H1 (cell line): ENCODE measurements at places on chromosomes 5 and 9. TPM values are rescaled to one million over a fixed set of nuclear protein-coding genes. Genes with fewer than 3 reads are reported as not detected.

The RHOBTB3 gene
- 8.2 and 11.5 TPM in 2 replicates for total RNA-seq

The ZCCHC7 gene
- total RNA-seq, result 27.5 and 28.5 TPM in 2 replicates

The GBGT1 gene
- total RNA-seq, result 9.7 and 10.0 TPM in 2 replicates

The PPP3R2 gene
- not detected in 2 replicates for total RNA-seq

DNA sequence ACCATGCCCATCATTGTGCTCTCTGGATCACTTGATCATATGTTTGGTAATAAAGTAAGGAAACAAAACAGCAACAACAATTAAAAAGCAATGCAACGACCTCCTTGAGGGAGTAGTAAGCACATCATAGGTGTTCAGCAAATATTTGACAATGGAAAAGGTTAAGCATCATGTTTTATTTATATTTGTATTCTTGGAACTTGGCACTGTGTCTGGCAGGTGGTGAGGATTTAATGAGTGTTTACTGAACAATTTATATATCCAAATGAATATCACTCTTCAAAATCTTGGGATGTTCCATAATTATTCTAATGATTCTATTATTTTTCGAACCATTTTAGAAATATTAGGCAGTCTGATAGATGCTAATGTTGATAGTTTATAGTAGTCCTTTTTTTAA, 6.2 kb downstream of the PIP5K1B start:
- DNase-seq, result no peak

GRCh38 chr9:106682420-106682819, 180.5 kb upstream of the ZNF462 start:
- no peak for DNase-seq

DNA sequence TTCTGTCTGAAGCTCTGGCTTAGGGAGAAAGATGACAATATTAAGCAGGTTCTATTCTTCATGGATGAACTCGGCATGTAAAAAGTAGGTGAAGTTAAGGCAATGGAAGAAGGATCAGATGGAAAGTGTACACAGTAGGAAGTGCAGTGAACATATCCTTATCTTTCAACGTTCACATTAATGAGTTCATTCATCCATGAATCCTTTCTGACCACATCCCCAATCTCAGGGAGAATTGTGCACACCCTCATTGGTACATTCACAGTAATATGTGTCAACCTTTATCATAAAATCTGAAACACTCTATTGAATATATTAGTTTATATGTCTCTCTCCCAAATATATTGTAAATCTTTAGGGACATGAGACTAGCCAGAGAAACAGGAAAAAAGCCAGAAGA, 5.5 kb downstream of the GIN1 start:
- no peak for DNase-seq

DNA sequence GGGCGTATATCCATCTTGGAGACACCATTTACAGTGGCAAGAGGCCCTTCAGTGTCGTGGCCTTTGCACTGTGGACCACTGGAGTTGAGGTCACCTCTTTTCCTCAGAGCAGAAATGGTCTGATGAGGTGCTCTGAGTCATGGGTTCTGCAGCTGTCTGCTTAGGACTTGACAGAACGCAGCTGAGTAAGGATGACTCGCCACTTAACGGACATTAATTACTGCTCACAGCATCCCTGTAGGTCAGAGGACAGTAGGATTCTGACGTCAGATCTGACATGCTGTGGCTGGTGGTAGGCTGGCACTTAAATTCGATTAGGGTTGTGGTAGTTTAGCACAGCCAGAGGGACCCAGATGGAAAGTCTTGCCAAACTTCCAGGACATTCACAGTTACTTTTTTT, 479.4 kb downstream of the DMAC1 start:
- DNase-seq, result peak; percentile 17

DNA sequence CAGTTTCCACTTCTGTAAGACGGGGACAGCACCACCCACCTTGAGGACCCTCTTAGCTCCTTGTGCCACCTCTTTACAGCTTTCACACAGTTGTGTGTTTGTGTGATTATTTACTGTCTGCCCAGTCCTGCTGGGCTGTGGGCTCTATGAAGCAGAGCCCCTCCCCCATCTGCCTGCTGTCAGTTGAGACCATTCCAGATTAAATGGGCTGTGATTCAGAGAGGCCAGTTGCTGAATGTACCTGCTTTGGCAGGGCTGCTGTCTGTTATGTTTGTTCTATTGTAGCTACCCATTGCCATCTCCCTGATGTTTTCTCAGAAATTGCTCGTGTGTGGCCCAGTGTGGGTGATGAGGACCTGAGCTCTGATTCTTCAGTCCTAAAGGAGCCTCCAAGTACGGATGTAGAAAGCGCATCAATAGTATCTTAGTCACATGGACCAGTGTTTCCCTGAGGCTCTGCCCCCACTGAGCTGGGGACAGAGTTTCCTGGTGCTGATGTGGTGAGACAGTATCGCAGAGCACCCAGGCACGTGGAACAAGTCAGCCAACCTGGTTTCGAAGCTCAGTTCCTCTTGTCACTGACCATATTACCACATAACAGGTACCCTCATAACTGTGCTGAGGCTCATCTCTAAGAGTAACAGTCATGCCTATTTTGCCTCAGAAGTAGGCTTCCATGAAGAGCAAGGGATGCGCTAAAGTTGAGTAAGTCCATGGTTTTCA, 3.7 kb downstream of the ANGPTL2 start:
- no peak for DNase-seq

- no peak for DNase-seq
Measured at GRCh38 chr9:127139775-127140174, 17.3 kb upstream of the ANGPTL2 start.

- DNase-seq, result no peak
Measured at GRCh38 chr5:142924135-142924883, 154.1 kb downstream of the ARHGAP26 start.
